Stimulated activated CD8-positive, alpha-beta memory T cell treated with anti-CD3 and anti-CD28 coated beads, Interleukin-12 subunit alpha, Interleukin-12 subunit beta, amount 100 ng/mL, for 4 hours (primary cell): ENCODE measurements at places on chromosomes 4 and X.

GRCh38 chr4:90162566-90162965, 35.4 kb downstream of the CCSER1 start:
- no peak for DNase-seq

- DNase-seq, result no peak
Observed at GRCh38 chr4:178356725-178357124, 914.5 kb upstream of the AGA start.

- DNase-seq, result no peak
Observed at GRCh38 chr4:79663141-79663540, 255.1 kb upstream of the GK2 start.

GRCh38 chr4:110950731-110951130, 327.9 kb upstream of the PITX2 start:
- no peak for DNase-seq

GRCh38 chrX:150508451-150509367, 59.7 kb upstream of the MTM1 start:
- DNase-seq, result no peak

DNA sequence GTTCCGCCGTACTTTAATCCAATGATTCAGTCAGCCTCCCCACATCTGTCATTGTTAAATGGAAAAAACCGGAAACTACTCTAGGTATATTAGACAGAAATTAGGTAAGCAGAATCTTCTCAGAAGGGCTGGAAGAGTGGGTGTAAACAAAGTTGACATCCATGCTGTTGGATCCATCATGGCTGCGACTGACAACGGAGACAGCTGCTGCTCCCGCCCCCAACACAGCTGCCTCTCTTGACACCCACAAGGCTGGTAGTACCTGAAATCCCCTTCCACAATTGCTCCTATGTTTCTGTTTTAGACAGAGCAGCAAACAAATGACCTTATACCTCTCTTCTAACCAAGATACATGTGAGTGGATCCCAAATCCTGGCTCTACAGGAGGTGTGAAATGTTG, 66.6 kb downstream of the RXFP1 start:
- DNase-seq, result no peak

- no peak for DNase-seq
Observed at GRCh38 chr4:167964766-167965373, 127.5 kb upstream of the ANXA10 start.

GRCh38 chr4:37816006-37816405, 10.5 kb upstream of the PGM2 start:
- DNase-seq, result no peak

DNA sequence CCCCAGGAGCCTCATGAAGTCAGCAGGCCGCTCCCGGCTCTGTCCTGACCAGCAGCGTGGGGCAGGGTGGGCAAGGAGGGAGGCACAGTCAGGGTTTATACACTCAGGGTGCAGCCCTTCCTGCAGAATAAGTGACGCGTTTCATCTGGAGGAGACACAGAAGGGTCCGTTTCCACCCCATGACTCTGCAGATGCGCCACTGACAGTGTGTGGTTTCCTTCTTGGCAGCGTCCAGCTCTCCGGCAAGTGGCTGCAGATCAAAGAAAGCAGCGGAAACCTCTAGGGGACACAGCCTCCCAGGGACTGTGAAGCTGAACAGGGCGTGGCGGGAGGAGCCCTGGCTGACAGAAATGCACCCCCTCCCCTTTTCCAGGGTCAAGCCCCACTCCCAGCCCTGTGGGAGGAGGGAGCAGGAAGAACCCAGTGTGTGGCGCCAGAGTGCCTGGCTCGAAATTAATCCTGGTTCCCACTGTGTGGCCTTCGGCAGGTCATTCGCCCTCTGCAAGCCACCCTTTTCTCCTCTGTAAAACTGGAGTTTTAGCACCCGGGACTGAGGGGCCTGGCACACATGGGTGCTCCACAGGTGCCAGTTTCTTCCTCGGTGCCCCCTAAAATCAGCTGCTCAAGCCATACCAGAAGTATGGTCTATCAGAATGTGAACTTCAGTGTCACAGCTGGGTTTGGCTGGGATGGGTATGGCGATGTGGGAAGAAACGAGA, 17.3 kb upstream of the TBC1D14 start:
- no peak for DNase-seq

DNA sequence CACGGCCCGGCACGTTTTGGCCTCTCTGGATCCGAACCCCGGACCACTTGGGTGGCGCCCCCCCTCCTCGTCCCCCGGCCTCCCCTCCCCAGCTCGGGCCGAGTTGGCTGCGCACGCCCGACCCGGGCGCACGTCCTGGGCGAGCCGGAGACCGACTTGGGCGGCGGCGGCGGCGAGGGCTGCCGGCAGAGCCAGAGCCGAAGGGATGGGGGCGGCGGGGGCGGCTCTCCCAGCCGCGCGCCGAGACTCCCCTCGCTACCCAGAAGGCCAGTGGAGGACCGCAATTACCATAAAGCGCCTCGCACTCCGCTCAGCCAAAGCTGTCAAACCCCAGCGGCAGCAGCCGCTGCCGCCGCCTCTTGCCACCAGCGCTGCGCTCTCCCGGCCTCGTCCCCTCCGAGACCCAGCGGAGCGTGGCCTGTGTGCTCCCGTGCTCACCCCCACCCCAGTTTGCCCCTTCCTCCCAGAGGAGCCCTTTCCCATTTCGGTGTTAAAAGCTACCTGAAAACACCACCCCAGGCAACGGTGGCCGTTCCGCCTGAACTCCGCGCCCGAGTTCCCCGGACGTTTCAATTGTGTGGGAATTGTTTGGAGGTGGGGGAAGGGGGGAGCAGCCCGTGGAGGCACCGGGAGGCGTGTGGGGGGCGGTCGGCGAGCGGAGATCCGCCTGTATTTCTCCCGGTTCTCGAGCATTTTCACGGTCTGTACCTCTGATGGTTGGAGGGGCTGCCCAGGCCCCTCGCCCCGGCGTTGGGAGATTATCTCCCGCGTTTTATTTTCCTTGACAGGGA, 701 bp upstream of the BCOR start:
- DNase-seq, result no peak

DNA sequence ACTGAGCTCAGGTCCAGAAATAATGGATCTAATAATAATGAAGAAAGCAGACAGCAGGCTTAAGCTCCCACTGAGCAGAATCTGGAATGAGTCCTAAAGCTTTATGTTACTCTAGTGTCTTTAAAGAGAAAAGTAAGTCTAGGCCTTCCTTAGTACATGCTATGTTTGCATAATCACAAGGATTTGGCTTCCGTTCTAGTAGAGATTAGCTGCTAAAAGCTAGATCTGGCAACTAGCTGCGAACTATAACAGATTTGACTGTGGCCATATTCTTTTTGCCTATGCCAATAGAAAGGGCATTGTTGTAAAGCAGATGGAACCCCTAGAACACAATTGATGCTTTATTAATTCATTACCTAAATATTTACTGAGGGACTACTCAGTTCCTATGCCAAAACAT, 19.0 kb downstream of the COX7B2 start:
- DNase-seq, result no peak
